ENCODE measurements at places on chromosomes 4 and X.

- DNase-seq, result no peak
- H3K27me3 ChIP-seq, result peaks cover 3% of the 10 kb centered on the region
- no peaks in the 10 kb centered on the region for H3K4me1 ChIP-seq
- H3K36me3 ChIP-seq, result no peaks in the 10 kb centered on the region
- no peak overlapping the region for H3K27ac ChIP-seq
Measured at GRCh38 chr4:8240211-8241041, 29.1 kb upstream of the HTRA3 start.

- no peaks in the 10 kb centered on the region for H3K27me3 ChIP-seq
- no peak for DNase-seq
- no peaks in the 10 kb centered on the region for H3K36me3 ChIP-seq
- H3K27ac ChIP-seq, result no peak overlapping the region
Measured at GRCh38 chr4:181018913-181019312, 1224.3 kb upstream of the TENM3 start.

DNA sequence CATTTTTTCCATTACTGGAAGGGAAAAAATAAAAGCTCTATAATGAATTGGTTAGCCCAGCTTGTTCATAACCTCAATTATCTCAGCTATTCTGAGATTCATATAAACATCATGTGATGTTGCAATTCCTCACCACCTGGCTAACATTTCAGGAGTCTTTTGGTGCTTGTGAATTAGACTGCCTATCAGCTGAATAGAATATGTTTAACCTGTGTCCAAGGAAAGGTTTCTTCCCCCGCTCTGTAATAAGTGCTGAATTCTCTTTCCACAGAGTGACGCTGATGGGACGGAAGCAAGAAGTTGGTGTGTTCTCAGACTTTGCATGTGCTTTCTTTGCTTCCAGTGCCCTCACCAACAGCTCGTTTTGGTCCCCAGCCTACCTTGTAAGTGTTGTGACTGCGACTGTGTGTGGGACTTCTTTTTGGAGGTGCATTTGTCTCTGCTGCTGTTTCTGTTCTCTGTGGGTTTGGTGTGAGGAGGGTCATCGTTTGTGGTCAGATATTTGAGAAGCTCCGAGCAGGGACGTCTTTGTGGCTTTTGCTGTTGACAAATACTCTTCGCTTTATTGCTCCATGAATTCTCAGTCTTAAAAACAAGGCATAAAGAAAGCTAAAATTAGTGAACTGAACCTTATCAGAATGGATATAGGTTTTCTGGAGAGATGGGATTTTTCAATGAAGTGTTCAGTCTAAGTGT, 61.7 kb downstream of the PPARGC1A start:
- no peaks in the 10 kb centered on the region for H3K36me3 ChIP-seq
- no peak overlapping the region for H3K27ac ChIP-seq
- H3K4me1 ChIP-seq, result no peaks in the 10 kb centered on the region

GRCh38 chrX:2596555-2597255, 94.4 kb upstream of the CD99 start:
- H3K4me3 ChIP-seq, result no peak overlapping the region
- H3K4me1 ChIP-seq, result peaks cover 4% of the 10 kb centered on the region
- no peaks in the 10 kb centered on the region for H3K36me3 ChIP-seq
- H3K27me3 ChIP-seq, result no peaks in the 10 kb centered on the region
- no peak overlapping the region for H3K27ac ChIP-seq

- no peak overlapping the region for H3K27ac ChIP-seq
- no peak for DNase-seq
- no peaks in the 10 kb centered on the region for H3K4me1 ChIP-seq
- H3K27me3 ChIP-seq, result no peaks in the 10 kb centered on the region
Measured at GRCh38 chrX:6021316-6022091, 207.2 kb downstream of the NLGN4X start.

DNA sequence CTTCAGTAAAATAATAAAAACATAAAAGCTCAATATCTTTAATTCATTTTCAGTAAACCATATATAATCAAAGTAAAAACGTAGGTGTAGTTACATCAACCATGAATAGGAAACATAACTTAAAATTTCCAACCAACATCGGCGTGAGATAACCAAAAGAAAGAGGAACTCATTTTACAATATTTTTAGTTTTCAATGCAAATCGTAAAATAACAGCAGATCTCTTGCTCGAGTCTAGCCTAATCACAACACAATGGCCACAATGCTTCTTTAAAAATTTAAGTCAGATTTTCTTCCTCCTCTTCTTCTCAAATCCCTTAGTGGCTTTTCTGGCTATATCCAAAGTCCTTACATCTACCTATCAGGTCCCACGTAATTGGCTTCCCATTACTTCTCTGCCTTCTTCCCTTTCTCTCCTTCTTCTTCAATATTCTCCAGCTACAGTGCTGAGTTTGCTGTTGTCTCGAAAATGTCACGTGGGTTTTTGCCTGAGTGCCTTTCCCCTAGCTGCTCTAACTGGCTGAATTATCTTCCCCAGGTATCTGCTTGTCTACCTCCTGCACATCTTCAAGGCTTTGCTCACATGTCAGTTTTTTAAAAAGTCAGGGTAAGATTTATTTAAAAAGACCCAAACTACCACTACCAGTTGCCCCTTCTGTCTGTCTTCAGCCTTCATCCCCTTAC, 90.9 kb upstream of the BANK1 start:
- no peaks in the 10 kb centered on the region for H3K4me1 ChIP-seq
- no peak overlapping the region for H3K27ac ChIP-seq
- no peaks in the 10 kb centered on the region for H3K27me3 ChIP-seq
- H3K36me3 ChIP-seq, result no peaks in the 10 kb centered on the region
- no peak overlapping the region for H3K4me3 ChIP-seq
